Activated T-helper 2 cell treated with anti-CD3 and anti-CD28 coated beads, Interferon-gamma antibody, Interleukin-2, Interleukin-4, amounts not matched to agents 10 μg/mL and 5 μg/mL and 100 μg/mL, durations not matched to agents 14 hours and 24 hours and 36 hours (primary cell): ENCODE measurements at places on chromosomes 2 and 18.

GRCh38 chr2:215793747-215794595 lies 219.4 kb downstream of the MREG start:
- DNase-seq: no peak

GRCh38 chr2:217293046-217293445 lies 433.2 kb upstream of the TNP1 start:
- DNase-seq: no peak

DNA sequence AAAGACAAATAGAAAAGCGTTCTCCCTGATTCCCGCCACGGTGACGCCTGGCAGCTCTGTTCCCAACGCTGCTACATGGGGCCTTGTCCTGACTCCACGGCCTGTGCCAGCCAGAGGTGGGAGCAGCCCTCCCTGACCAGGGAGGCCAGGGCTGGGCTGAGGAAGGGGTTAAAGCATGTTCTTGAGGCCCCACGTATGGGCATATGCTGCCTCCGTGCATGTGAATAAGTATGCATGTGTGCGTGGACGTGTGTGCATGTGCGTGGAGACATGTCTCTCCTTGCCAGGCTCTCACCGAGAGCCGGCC lies 1.6 kb upstream of the SNED1 start:
- no peak for DNase-seq

- DNase-seq: no peak
Observed at GRCh38 chr2:59449274-59449673, 1104.2 kb downstream of the BCL11A start.

- DNase-seq: no peak
Observed at GRCh38 chr18:47549021-47549540, 297.6 kb upstream of the SKOR2 start.

DNA sequence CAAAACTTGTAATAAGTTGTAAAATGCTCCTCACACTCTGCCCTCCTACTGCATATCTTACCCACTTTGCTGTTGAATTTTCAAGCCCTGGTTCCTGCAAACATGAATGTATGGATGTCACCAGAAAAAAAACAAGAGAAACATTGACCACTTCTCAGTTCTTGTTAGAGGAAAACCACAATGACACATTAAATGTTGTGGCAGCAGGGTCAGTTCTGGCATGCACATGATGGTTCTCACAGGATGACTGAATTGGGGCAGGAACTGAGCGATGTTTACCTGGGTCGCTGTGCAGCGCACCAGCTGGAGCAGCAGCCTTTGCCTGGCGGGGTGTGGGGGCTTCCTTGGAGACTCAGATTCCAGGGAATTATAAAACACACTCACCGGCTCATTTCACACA lies 14.0 kb upstream of the PRKCE start:
- no peak for DNase-seq

DNA sequence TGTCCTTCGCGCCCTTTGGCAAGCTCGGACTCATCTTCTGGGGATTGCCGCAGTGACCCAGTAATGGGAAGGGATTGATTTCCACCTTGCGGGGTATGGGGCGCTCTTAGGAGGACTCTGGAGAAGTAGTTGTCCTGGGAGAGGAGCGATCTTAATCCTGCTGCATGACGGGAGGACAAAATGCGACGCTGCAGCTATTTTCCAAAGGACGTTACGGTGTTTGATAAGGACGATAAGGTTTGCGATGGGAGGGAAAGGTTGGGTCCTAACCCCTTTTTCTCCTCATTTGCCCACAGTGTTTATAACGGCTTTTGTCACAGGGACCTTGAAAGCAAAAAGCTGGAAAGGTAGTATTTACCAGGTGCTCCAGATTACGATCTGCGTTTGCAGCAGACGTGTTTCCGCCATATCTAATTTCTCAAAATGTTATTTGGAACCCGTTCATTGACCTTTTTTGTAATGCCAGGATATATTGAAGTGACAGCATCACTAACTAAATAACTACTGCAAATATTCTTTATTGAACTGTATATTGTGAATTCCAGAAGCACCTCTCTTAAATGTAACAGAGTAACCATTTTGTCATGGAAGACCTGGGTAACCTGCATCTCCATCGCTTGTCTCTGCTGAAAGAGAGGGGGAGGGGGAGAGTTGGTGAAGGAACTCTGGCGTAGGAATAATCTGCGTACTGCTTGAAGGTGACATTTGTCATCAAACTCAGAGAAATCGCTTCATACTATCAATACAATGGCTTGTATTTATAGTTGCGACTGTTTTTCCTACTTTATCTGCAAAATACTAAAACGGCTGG lies 590 bp downstream of the MDH1 start:
- no peak for DNase-seq

- DNase-seq: no peak
Observed at GRCh38 chr2:191927991-191928390, 81.1 kb upstream of the CAVIN2 start.

DNA sequence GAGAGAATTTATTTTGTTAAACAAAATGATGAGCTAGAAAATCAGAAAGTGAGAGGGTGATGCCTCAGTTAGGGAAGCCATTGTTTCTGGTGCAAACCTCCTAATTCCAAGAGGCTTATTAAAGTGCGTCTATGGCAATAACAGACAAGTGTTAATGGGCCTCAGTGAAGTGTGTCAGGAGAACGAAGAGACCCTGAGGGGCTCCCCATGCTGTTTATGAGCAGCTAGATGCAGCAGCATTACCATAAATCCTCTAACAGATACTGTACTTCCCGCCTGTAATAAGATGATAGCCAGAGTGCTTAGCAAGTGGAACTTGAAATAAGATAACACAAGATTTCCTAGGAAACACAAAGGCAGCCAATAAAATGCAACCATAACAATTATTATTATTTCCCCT lies 157.4 kb downstream of the MYT1L start:
- no peak for DNase-seq
